Amniotic epithelial cell (primary cell): ENCODE measurements at places on chromosomes 2 and 18.
A peak's percentile ranks its signal among the peaks of the same experiment; 100 is the strongest.

DNA sequence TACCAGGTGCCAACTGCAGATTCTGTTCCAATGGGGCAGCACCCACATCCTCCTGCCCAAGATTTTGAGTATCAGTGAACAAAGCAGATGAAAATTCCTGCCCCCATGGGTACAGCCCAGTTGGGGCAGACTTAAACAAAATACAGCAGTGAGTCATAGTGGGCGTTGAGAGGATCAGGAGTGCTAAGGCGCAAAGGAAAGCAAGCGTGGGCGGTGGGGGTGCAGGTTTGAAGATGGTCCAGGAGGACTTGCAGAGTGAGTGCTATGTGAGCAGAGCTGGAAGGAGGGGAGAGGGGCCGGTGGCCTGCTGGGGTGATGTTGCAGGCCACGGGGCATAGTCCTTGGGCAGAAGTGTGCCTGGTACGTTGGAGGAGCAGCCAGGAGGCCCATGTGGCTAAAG is 24.7 kb downstream of the STEAP3 start:
- peak; percentile 67 for DNase-seq

DNA sequence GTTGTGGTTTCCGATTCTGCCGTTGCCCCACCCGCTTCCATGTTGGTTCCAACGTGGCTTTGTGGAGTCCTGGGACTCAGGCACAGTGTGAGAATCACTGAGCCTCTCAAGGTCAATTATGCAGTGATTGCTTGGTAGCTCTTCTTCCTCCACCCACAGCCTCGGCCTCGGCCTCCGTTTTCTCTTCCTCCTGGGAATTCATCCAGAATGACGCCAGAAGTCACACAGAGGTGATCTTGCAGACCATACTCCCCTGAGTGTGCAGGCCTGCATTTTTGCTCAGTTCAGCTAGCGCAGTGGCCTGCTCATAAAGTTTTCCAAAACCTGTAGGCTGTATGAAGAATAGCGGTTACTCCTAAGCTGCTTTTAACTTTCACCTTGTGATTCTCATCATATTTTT is 273.3 kb downstream of the GBX2 start:
- no peak for DNase-seq

DNA sequence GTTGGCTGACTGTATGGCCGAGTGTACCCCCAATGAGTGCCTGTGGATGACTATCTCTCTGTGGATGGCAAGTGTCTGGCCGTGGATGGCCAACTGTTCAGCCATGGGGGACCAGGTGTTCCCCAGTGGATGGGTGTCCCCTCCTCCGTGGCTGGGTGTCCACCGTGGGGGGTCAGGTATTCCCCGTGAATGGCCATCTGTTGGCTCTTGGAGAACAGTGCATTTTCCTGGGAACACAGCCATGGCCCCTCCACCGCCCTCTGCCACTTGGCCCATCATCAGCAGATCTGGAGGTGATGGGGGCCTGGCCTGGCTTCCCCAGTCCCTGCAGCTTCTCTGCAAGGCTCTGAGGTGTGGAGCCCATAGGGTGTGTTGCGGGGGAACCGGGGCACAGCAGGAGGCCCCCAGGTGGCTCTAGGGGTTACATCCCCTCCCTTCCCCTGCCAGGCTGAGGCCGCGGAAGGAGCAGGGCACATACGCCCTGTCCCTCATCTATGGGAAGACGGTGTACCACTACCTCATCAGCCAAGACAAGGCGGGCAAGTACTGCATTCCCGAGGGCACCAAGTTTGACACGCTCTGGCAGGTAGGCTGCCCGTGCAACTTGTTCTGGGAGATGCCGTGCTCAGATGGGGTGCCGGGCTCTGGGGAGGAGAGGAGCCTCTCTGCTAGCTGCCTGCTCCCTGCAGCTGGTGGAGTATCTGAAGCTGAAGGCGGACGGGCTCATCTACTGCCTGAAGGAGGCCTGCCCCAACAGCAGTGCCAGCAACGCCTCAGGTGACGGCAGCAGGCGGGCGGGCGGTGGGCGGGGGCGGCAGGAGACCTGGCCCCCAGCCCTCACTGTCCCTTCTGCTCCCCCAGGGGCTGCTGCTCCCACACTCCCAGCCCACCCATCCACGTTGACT is 19.3 kb downstream of the ZAP70 start:
- no peak for DNase-seq

- peak; percentile 32 for DNase-seq
Observed at GRCh38 chr18:22846088-22846683, 86.9 kb upstream of the RBBP8 start.

DNA sequence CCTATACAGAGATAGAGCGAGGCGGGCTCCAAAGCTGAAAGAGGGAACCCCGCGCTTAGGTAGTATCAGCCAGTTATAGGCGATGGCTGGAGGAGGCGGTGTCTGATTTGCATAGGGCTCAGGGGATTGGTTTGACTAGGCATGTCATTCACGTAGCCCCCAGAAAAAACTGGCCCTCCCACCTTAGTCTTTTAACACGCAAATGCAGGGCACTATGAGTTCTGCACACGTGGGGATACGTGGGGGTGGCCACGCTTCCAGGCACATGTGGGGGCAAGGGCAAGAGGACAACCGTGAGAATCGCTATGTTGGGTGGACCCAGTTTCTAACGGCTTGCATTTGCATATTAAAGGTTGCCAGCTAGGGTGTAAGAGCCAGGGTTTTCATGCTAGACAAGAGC is 56.7 kb upstream of the MSTN start:
- no peak for DNase-seq

- DNase-seq: no peak
Observed at GRCh38 chr2:177733322-177733855, 339.2 kb downstream of the PDE11A start.

DNA sequence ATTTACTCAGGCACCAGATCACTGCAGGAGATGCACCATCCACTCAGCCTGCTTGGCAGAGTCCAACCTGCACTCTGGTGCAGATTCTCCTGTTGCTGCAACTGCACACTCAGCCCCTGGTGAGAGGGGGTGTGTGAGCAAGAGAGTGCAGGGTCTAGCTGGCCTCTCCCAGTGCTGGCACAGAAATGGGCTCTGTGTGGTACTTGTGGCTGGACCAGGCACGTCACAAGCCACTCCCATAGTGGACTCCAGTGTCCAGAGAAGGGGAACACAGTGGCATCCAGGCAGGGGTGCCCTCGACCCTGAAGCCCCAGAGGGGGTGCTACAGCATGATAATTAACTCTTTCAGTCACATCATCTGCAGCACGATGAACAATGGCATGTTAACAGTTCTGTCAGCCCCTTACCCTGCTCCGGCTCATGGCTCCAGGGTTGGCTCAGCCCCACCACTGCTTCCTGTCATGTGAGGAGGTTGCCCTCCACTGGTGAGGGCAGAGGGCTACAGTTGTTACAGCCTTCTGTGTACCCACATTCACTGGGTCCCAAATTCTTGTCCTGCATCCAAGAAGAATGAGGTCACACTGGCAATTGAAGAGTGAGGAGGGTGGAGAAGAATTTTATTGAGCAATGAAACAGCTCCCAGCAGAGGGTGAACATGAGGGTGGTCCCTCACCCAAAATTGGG is 135.7 kb downstream of the EVA1A start:
- no peak for DNase-seq

GRCh38 chr2:161045726-161046125 is 114.5 kb upstream of the TANK start:
- peak; percentile 95 for DNase-seq

GRCh38 chr2:135821190-135821589 is 15.8 kb downstream of the LCT start:
- no peak for DNase-seq

DNA sequence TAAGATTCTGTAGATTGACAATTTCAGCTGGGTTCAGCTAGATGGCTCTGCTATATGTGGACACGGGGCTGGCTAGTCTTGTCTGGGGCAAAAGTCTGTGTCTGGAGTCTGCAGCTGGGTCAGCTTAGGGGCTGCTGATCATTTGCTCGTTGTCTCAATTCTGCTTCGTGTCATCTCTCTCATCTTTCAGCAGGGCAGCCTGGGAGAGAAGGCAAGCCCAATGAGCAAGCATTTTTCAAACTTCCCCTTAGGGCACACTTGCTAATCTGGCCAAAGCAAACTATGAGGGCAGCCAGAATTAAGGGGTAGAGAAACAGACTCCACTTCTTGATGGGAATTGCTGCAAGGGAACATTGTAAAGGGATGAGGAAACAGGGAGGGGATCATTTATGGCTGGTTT is 462.6 kb downstream of the SLC4A3 start:
- DNase-seq: no peak

DNA sequence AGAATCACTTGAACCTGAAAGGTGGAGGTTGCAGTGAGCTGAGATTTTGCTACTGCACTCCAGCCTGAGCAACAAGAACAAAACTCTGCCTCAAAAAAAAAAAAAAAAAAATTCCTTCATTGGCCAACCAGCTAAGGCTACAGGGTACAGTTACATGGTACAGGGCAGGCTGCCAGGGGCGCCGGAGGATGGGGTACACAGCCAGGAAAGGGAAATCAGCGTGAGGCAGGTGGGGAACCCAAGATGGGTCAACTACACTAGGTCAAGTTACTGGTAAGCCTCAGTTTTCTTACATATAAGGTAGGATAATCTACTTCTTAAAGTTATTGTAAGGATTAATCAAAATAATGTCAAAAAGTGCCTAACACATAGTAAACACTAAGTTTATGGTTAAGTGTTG is 142.6 kb upstream of the MSH6 start:
- no peak for DNase-seq

- no peak for DNase-seq
Observed at GRCh38 chr18:63374540-63374939, 7.5 kb upstream of the KDSR start.

- DNase-seq: no peak
Observed at GRCh38 chr2:26614216-26615138, 26.7 kb downstream of the CIB4 start.

DNA sequence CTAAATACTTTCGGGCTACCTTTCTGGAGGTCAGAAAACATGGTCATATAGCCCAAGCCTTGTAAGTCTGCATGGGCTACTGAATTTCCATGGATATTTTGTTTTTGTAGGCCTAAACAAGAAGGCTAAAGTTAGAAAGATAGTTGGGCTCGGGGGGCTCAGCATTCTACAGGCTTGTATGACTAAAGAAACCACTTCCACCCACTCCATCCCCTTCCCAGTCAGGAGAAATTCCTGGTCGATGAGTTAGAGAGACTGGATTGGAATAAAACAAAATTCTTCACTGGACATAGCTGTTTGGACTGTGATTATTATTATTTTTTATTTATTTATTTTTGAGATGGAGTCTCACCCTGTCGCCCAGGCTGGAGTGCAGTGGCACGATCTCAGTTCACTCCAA is 539.4 kb upstream of the TNP1 start:
- peak; percentile 42 for DNase-seq

- peak; percentile 43 for DNase-seq
Observed at GRCh38 chr2:237774811-237775553, 23.6 kb upstream of the RBM44 start.

GRCh38 chr2:85680707-85681371 is 12.8 kb upstream of the SFTPB start:
- DNase-seq: no peak

GRCh38 chr18:65380986-65381385 is 369.8 kb upstream of the CDH7 start:
- DNase-seq: no peak

DNA sequence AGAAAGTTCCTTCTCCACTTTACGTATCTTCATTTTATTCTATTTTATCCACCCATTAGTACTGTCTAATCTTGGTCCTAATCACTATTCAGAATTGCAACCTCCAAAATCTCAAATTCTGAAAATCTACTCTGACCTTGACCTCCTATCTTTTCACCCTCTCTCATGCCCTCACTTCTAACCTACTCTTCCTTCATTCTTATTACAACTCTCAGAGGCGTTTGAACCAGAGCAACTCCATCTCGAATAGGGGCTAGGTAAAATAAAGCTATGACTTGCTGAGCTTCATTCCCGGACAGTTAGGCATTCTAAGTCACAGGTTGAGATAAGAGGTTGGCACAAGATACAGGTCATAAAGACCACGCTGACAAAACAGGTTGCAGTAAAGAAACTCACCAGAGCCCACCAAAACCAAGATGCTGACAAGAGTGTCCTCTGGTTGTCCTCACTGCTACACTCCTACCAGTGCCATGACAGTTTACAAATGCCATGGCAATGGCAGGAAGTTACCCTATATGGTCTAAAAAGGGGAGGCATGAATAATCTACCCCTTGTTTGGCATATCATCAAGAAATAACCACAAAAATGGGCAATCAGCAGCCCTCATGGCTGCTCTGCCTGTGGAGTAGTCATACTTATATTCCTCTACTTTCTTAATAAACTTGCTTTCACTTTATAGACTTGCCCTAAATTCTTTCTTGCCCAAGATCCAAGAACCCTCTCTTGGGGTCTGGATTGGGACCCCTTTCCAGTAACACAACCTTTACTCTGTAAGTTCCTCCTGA is 11.4 kb downstream of the CCDC88A start:
- DNase-seq: peak; percentile 78

GRCh38 chr2:54456612-54457322 is 640 bp downstream of the SPTBN1 start:
- no peak for DNase-seq

- peak; percentile 78 for DNase-seq
Observed at GRCh38 chr2:238379096-238379810, 47.5 kb upstream of the ASB1 start.

GRCh38 chr2:240195316-240195861 is 54.9 kb upstream of the OTOS start:
- no peak for DNase-seq

DNA sequence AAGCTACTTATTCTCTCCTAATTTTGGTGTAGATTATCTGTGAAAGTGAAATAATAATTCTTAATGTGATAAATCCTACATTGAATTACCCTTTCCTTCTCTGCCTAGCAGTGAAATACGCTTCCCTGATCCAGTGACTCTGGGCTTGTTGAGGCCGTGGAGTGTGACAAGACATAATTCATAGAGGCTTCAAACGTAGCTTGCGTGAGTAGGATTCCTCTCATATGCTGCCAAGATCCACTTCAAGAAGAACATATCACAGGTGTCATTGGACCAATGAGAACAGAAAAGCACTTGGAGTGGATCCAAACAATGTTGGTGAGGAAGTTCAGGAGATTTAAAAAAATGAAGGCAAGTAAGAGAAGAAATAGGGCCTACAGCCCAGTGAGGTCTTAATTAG is 221.3 kb upstream of the TMEFF2 start:
- DNase-seq: no peak

DNA sequence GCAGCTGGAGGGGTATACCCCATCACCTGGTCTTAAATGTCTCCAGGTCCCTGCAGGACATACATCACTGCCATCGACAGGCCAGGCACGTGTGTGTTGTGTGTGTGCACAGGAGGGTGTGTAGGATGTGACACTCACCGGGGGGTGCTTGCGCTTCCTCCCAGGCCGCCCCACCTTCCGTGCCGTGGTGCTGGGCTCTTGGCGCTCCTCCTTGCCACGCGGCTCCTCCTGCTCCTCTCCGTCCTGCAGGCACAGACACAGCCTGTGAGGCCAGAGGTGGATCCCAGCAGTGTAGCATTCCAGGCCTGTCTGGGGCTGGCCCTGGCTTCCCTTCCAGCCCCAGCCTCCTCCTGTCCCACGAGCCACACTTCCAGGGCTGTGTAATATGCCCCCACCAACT is 41.7 kb downstream of the DNMT3A start:
- no peak for DNase-seq

- no peak for DNase-seq
Observed at GRCh38 chr2:6915399-6915798, 1.8 kb upstream of the RNF144A start.
